ENCODE measurements at places on chromosomes 2 and 18.

GRCh38 chr2:56185582-56186046 lies 1.8 kb downstream of the CCDC85A start:
- no peak for DNase-seq

DNA sequence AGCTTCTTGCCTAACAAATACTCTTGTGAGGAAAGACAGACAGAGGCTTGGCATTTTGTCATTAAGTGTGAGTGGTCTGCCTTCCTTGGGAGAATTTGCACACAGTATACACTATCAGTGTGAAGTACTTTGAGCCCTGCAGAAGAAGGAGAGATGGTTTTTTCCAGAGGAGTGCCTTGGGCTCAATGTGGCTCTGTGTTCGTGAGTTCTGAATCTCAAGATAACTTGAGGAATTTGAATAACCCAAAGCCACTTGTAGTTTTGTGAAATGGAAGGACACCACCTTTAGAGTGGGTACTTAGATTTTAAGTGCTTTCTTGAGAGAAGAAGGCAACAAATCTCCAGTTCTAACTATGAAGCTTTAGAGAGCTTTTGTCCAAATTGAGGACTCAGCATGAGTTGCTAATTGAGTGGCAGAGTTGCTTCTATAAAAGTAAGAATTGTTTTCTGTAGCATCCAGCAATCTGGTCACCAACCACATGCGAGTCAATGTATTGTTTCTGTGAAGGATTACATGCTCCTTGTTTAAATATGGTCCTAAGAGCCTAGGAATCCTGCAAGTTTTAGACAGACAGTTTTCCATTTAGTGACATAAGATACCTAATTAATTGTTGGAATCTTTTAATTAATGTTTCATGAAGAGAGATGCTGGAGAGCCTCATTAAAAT lies 68.3 kb downstream of the BABAM2 start:
- no peak for DNase-seq

- no peak for DNase-seq
Measured at GRCh38 chr2:85709401-85709811, 15.2 kb downstream of the GNLY start.

GRCh38 chr2:77013953-77014352 lies 508.2 kb downstream of the LRRTM4 start:
- no peak for DNase-seq

GRCh38 chr2:126356631-126357030 lies 299.3 kb upstream of the GYPC start:
- no peak for DNase-seq

DNA sequence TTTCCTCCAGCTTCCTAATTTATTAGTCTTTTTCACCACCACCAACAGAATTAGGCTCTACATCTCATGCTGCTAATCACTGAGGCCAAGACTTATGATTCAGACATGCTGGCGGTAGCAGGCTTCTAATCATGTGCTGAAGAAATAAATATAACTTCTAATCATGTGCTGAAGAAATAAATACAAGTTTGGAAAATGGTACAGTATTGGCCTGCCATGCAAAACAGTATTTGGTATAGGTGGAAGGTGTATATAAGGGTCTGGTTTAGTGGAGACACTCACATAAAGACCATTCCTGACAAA lies 240.7 kb downstream of the TGIF1 start:
- DNase-seq = no peak

- no peak for DNase-seq
Measured at GRCh38 chr18:46372670-46373069, 268.5 kb downstream of the HAUS1 start.

- peak; percentile 29 for DNase-seq
Measured at GRCh38 chr2:117832905-117833613, 18.6 kb downstream of the DDX18 start.

DNA sequence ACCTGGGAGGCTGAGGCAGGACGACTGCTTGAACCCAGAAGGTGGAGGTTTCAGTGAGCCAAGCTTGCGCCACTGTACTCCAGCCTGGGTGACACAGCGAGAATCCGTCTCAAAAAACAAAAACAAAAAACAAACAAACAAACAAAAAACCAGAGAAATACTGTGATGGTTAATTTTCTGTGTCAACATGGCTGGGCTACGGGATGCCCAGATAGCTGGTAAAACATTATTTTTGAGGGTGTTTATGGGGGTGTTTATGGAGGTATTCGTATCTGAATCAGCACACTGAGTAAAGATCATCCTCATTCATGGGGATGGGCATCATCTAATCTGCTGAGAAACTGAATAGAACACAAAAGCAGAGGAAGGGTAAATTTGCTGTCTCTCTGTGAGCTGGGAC lies 40.8 kb upstream of the COX7A2L start:
- DNase-seq = no peak

GRCh38 chr18:49486606-49486952 lies 455 bp downstream of the C18orf32 start:
- DNase-seq = no peak

GRCh38 chr2:11396467-11397445 lies 52.3 kb upstream of the ROCK2 start:
- no peak for DNase-seq

- no peak for DNase-seq
Measured at GRCh38 chr2:239602290-239603282, 201.8 kb upstream of the HDAC4 start.

DNA sequence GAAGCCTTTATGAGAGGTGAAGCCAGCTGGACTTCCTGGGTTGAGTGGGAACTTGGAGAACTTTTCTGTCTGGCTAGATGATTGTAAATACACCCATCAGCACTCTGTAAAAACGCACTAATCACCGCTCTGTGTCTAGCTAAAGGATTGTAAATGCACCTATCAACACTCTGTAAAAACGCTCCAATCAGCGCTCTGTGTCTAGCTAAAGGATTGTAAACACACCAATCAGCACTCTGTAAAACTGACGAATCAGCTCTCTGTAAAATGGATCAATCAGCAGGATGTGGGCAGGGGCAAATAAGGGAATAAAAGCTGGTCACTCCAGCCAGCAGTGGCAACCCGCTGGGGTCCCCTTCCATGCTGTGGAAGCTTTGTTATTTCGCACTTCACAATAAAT lies 163.6 kb upstream of the SLC39A10 start:
- no peak for DNase-seq

GRCh38 chr2:44596537-44597320 lies 235.0 kb downstream of the CAMKMT start:
- DNase-seq = no peak

DNA sequence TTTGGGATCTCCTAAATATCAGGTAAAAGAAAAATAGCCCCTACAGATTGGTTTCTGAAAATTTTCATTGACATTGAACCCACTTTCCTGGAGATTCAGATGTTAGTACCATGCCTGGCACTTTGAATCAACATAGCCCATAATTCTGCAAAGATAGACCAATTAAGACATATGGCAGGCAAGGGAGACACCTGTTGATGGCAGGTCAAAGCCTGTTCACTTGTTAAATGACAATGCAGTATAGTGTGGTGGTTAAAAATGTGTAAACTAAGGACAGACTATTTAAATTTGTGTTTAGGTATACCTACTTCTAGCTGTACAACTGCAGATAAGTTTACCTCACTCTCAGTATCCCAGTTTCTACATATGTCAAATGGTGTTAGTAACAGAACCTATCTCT lies 178.1 kb upstream of the MMADHC start:
- DNase-seq = no peak

GRCh38 chr2:85607268-85608215 lies 4.3 kb downstream of the C2orf68 start:
- no peak for DNase-seq

DNA sequence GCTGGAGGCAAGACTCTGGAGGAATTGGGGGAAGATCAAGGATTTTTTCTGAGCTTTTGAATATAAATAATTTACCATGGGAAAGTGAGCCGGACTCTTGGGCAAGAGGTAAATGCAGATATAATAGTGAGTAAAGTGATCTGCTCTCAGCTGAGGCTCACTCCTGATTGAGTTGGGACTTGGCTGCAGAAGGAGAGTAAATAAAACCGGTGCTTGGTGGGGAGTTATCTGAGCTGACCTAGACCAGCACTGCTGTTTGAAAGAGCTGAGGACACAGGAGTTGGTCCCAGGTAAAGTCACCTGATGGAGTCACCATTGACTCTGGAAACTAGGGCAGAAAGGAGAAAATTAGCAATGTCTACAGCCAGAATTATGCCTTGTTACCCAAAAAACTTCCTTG lies 57.3 kb upstream of the LRPPRC start:
- DNase-seq = no peak

DNA sequence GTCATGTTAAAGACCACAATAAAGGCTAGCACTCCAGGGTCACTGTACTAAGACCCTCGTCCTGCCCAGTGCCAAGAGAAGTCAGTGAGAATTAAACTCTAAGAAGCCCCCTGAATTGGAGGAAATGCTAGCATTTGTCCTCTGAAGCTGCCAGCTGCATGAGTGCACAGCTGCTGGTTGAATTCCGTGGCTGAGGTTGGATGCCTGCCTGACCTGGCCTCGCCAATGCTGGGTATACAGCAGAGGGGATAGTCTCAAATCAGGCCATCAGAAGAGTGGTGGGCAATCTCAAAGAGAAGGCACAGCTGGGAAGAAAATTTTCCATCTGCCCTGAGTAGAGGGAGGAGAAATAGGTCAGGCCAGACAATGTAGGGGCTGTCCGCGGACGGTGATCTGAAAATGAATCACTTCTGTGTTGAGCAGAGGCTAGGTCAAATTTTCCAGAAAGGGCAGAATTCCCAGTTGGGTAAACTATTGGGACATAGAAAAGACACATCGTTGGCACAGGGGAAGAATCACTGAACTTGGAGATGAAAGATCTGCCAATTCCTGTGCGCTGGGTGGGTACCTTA lies 110.5 kb upstream of the AGAP1 start:
- no peak for DNase-seq

GRCh38 chr2:227853765-227854271 lies 17.6 kb upstream of the DAW1 start:
- no peak for DNase-seq

- DNase-seq = peak; percentile 11
Measured at GRCh38 chr18:58887613-58887963, 22.9 kb downstream of the ZNF532 start.

DNA sequence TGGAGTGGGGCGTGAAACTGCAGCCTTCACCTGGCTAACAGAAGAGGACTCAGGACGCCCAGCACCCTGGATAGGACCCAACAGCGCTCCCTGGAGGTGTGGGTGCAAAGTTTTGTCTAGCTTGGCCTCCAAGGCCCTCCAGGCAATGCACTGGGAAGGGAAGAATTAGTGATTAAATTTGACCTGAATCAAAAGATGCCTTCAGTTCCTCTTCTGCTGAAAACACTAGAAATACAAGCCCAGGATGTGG lies 779 bp upstream of the TRIB2 start:
- DNase-seq = peak; percentile 89

- DNase-seq = no peak
Measured at GRCh38 chr2:97678298-97678697, 8.8 kb downstream of the C2orf92 start.

GRCh38 chr18:70250781-70251180 lies 38.1 kb upstream of the SOCS6 start:
- no peak for DNase-seq

DNA sequence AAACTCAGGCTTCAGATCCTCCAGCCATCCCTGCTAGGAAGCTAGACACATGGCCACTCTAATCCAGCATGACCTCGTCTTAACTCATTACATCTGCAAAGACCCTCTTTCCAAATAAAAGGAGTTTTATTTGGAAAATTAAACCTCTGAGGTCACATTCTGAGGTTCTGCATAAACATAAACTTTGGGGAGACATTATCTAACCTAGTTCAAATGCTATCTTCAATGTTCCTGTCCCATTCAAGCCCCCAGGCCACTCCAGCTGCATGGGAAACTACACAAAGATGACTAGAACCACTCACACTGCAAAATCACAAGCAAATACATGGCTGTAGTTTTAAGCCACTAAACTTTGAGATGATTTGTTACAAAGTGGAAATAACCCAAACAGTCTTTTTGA lies 99.0 kb upstream of the RNF152 start:
- no peak for DNase-seq

GRCh38 chr2:86134709-86135108 lies 28.7 kb downstream of the PTCD3 start:
- no peak for DNase-seq

DNA sequence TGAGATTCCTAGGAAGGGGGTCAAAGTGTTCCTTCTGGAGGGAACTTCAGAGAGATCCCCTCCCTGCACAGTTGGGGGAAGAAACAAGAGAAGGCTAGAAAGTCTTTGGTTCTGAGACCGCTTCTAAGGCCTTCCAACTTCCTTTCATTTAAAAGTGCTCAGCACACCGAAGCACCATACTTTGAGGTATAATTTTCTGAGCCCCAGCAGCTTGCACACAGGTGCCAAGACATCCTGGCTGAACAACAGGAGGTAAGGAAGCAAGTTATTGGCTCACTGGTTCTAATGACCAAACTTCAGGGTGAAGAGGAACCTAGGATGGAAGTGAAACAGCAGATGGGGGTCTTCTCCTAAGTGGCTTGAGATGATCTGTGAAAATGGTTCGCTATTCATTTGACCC lies 19.2 kb downstream of the TMEM177 start:
- DNase-seq = no peak

- no peak for DNase-seq
Measured at GRCh38 chr2:12641441-12641840, 75.3 kb upstream of the TRIB2 start.

DNA sequence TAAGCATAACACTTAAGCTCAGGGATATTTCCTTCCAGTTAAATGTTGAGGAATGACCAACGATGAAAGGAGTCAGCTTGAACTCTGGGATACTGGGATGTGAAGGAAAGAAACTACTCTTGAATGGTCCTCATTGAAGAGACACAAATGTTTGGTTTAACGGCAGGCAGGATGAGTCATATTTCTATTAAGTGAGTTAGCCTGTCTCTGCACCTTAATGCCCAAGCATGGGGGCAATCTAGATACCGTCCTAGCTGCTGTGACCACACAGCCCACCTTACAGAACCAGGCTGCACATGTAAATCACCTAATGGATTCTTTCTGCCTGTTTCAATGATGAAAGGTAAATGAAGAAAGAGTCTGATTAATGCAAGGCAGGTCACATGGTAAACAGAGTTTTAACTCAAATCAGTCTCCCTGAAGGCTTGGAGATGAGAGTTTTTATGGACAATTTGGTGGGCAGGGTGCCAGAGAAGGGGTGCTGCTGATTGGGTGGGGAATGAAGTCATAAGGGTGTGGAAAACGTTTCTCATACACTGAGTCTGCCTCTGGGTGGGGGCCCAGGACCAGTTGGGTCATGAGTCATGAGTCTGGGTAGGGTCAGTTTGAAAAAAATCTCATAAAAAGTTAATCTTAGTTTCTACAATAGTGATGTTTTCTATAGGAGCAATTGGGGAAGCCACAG lies 144.6 kb upstream of the MMADHC start:
- DNase-seq = no peak
